ENCODE measurements at places on chromosomes 2 and 18.
A peak's percentile ranks its signal among the peaks of the same experiment; 100 is the strongest.

DNA sequence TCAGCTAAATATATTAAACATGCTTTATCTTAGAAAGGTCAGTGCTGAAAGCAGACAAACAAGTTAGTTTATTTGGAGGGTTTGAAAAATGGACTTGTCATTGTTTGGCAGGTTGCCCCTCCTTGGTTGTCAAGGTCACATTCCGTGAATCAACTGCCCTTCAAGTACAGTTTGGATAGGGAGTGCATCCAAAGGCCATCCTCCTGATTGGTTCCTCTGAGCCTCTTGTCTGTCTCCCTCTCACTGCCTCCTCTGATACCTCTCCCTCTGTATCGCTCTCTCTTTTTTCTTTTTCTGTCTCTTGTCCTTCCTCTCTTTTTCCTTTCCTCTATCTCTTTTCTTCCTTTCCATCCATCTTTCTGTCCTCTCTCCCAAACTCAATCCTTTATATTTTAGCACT is 5.4 kb downstream of the ITGAV start:
- no peak for DNase-seq

- DNase-seq: no peak
Measured at GRCh38 chr18:9642799-9643462, 28.6 kb upstream of the PPP4R1 start.

GRCh38 chr18:49160079-49160930 is 209.5 kb upstream of the SMAD7 start:
- DNase-seq: no peak

- peak; percentile 57 for DNase-seq
Measured at GRCh38 chr2:231929961-231930592, 3.9 kb upstream of the NPPC start.

DNA sequence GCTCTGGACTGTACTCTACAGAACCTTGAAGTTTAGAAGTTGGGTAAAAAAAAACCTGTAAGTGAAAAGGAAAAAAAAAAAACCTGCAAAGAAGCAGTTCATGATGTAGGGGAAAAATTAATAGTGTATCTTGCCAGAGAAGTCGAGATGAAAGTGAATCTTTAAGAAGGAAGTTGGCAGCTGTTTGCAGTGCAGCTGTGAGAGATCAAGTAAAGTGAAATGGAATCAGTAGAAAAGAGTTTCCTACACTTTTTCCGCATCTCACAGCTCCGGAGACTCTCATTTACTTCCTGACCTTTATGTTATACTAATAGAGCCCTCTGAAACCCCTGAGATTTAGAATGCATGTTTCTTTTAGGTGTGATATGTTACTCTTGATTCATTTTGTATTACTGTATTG is 19.2 kb downstream of the RNMT start:
- no peak for DNase-seq

GRCh38 chr2:26786207-26787028 is 562 bp downstream of the CENPA start:
- DNase-seq: peak; percentile 42

GRCh38 chr2:241542278-241542605 is 16.3 kb upstream of the BOK start:
- no peak for DNase-seq

- no peak for DNase-seq
Measured at GRCh38 chr2:17759805-17760204, 5.9 kb downstream of the GEN1 start.

- DNase-seq: no peak
Measured at GRCh38 chr2:120254178-120254577, 1.5 kb downstream of the RALB start.

DNA sequence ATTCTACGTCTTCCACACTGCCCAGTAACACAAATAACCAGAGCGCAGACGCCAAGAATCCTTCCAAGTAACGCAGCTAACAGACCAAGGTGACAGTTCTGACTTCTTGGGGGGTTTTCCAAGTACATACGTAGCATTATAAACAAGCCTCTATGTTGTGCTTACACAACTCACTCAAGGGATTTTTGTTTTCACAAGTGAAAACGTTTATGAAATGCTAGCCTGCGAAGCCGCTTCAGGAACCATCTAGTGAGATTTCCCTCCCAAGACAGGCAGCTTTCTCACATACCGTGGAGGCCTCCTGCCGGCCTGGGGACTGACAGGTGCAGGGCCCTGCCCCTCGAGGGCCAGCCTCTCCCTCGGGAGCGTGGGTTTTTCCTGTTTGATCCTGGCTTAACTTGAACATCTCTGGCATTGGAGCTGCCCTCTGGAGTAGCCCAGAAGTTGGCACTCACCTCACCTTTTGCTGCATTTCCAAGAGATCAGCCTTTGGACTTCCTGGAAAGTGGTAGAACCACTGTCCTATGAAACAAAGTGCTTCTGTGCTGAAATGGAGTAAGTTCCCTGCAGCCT is 151.1 kb downstream of the MBP start:
- DNase-seq: no peak

GRCh38 chr2:166334805-166335204 is 40.9 kb downstream of the SCN9A start:
- DNase-seq: no peak

- no peak for DNase-seq
Measured at GRCh38 chr2:105428387-105429018, 29.7 kb upstream of the FHL2 start.

DNA sequence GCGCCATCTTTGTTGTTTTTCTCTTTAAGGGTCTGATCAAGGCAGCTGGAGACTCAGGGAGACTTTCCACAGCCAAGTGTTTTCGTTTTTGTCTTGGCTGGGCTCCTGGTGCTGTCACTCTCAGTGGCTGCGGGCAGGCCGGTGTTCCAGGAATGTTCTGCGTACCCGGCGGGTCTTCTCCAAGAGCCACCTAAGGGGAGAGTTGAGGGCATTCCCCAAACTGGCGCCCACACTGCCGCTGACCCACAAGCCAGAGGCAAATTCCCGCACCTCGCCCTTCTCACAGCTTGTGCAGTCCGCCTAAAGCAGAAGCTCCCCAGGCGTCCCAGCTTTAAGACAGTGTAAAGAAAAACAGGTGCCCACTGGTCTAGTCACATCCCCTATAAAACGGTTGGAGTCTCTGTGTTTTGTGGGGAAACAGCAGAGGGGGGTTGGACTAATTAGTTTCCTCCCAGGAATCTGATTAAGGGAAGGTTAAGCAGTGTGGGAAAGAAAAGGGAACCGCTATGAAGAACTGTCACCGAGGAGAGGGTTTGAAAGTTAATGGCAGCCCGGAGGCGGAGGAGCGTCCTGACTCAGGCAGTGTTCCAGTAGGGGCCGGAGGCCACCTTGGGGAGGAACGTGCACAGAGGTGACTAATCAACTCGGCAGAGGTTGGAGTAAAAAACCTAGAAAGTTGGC is 224.5 kb downstream of the SLC4A3 start:
- DNase-seq: no peak

DNA sequence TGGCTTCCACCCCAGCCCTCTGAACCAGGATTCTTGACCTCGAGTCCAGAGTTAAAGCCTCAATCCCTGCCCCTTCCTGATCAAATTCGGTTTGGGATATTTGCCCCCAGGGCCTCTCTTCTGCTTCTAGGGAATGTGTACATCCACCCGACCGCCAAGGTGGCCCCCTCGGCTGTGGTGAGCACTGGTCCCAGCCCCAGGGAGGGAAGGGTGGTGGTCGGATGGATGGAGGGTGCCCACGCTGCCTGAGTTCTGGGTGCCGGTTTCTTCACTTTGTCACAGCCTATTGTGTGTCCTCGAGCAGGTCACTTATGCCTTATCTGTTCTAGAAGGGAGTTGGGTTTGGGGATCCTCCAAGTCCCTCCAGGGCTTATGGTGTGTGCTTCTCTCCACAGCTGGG is 6.9 kb downstream of the GMPPA start:
- DNase-seq: no peak

DNA sequence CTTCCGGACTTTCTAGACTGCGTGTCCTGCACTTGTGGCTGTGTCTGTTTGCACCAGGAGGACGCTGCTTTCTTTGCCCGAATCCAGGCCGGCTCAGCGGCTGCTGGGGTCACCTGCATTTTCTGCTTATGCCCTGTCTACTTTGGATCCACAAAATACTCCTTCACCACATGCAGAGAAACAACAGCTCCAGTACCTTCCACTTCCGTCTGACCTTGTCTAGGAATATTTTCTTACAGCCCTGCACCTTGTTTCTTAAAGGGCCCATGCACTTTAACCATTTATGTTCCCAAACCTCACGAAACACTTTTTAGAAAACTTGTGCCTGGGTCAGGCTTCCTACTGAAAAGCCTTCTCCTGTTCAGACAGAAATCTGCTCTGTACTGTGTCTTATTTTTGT is 129.4 kb upstream of the NCK2 start:
- DNase-seq: no peak

DNA sequence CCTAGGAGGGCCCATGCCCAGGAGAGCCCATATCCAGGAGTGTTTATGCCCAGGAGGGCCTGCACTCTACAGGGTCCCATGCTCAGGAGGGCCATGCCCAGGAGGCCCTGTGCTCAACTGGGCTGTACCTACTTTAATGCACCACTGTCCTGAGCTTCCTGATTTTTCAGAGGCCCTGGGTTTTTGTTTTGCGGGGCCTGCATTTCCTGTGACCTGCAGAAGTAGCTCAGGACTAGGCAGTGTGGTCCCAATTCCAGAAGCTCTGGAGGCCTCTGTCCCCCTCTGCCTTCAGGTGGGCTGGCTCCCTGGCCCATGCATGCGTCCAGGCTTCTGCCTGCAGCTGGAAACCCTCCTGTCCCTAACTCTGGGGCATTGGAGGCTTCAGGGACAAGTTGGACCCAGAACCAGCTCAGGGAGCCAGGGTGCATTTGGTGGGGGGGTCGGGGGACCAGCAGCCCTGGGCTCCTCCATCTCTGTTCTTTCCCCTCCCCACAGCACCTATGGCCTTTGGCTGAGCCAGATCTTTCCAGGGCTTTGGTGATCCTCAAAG is 10.8 kb downstream of the GPR35 start:
- DNase-seq: no peak

DNA sequence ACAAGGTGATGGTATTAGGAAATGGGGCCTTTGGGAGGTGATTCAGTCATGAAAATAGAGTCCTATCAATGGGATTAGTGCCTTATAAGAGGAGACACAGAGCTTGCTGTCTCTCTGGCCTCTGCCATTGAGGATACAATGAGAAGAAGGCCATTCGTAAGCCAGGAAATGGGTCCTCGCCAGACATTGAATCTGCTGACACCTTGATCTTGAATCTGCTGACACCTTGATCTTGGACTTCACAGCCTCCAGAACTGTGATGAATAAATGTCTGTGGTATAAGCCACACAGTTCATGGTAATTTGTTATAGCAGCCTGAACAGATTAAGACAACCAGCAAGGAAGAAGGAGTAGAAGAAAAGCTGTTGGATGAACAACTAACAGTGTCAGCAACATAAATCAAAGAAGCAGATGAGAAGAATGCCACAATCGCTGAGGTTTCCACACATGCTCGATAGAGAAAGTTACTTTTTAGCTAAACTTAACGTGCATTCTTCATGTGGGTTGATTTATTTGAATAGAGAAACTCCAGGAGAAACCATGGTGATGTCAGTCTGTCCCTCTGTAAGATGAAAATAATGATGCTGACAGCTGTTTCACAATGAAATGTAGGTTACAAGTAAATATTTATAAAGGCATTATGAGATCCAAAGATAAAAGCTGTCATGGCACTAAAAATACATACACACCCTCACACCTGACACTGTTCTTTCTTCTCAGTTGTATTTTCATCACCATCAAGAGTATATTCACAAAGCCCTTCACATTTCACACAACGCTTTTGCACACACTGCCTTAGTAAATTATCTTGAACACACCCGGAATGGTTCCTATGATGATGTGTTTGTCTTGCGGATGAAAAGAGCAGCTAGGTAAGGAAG is 153.7 kb upstream of the NCK2 start:
- DNase-seq: no peak

GRCh38 chr2:216695401-216695821 is at the start of gene IGFBP5:
Gene IGFBP5, minus strand, starts transcription at chr2:216695549. Its CDS starts 774 bp downstream, at chr2:216694775.
- no peak for DNase-seq

- DNase-seq: no peak
Measured at GRCh38 chr2:190328573-190329147, 9.0 kb upstream of the HIBCH start.

- no peak for DNase-seq
Measured at GRCh38 chr2:179096090-179096489, 46.2 kb upstream of the CCDC141 start.

GRCh38 chr18:31490833-31491232 is 7.1 kb upstream of the DSG2 start:
- no peak for DNase-seq

GRCh38 chr2:160372010-160372356 is 121.6 kb downstream of the RBMS1 start:
- DNase-seq: no peak

GRCh38 chr2:123747326-123747725 is 277.8 kb upstream of the CNTNAP5 start:
- DNase-seq: no peak

- no peak for DNase-seq
Measured at GRCh38 chr2:96528700-96529375, 7.7 kb upstream of the ARID5A start.

GRCh38 chr2:159409116-159409800 is 122.8 kb upstream of the WDSUB1 start:
- no peak for DNase-seq

- DNase-seq: peak; percentile 90
Measured at GRCh38 chr2:237673130-237674001, 46.0 kb downstream of the LRRFIP1 start.
